ENCODE measurements at places on chromosomes 5 and 9.
A peak's percentile ranks its signal among the peaks of the same experiment; 100 is the strongest.

DNA sequence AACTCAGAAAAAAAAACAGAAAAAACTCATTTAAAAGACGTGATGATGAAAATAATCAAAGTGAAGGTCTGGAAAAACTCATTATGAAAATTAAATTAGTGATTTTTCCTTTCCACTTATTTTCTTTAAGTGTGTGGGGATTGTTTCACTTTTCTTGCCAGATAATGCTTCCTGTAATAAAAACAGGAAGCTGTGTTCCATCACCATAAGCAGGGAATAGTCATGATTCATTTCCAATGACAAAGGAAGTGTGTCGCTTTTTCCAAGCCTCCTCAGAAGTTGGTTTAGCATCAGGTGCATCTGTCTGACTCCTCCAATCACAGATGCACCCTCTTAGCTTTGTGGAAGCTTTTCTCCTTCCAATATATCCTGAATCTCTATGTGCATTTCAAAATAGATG, 2068.7 kb downstream of the MAT2B start:
- DNase-seq = no peak

GRCh38 chr9:36575411-36575882, 2.8 kb downstream of the MELK start:
- no peak for DNase-seq

GRCh38 chr9:72232778-72233177, 83.5 kb downstream of the GDA start:
- DNase-seq = no peak

- DNase-seq = no peak
These were observed 390.3 kb upstream of the MEF2C start for GRCh38 chr5:89273289-89273688.

DNA sequence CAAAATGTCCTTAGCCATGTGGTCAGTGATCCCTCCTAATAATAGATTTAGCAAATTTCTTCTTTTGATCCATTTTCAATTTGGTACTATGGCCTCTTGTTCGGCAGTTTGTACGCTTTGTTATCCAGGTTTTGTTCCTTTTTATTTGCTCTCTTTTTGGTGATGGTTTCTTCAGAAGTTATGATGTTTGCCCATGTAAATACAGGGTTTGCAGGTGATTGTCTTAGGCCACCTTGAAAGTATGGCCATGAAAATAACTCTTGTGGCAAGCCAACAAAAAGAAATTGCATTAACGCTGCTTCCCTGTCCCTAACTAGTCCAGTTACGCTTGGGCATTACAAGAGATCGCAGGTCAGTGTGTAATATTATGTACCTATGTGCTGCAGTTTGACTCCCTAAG, 8.6 kb downstream of the GPR151 start:
- DNase-seq = no peak

DNA sequence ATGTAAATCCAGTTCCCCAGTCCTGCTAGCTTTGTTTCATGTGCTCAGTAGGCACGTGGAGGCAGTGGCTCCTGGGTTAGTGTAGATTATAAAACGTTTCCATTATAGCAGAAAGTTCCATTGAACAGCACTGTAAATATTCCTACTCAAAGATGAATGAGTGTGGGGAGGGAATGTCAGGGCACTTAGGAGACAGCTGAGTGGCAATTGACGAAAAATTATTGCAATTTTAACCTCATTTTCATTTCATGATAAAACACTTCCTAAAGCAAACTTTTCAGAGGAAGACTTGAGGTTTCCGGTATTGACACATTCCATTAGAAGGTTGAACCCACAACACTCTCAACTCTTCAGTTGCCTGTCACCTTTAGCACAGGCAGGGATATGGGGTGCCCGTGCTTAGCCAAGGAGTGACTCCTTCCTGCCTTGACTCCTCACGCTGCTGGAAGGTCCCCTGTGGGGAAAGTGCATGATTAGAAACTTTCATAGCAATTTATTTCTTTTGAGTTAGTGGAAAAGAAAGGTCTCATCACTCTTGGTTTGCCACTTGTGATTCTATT, 41.2 kb downstream of the SLC46A2 start:
- no peak for DNase-seq

DNA sequence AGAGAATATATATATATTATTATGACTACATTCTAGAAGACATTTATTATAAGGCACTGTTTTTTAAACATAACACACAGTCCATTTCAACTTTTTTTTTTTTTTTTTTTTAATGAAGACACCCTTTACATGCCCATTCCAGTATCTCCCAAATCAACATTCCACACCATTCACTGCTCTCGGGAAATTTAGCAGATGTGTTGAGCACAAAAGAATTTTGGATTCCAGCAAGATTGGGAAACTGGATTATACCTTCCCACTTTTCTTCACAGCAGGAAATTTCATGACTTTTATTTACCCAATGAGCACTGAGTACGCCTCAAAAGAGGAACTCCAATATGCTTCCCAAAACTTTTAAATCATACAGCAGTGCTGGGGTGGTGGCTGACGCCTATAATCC, 333.6 kb upstream of the DAB2 start:
- no peak for DNase-seq

GRCh38 chr5:33439905-33440481, 772 bp upstream of the TARS1 start:
- DNase-seq = no peak

DNA sequence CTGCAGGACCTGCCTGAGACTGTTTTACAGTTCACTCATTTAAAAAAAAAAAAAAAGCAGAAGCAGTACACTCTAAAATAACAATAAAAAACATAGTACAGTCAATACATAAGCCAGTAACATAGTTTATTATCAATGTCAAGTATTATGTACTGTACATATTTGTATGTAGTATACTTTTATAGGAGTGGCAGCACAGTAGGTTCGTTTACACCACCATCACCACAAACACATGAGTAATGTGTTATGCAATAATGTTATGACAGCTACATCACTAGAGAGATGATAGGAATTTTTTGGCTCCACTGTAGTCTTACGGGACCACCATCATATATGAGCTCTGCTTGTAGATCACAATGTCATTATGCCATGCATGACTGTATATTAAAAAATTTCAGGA, 462.8 kb downstream of the ISL1 start:
- DNase-seq = no peak

DNA sequence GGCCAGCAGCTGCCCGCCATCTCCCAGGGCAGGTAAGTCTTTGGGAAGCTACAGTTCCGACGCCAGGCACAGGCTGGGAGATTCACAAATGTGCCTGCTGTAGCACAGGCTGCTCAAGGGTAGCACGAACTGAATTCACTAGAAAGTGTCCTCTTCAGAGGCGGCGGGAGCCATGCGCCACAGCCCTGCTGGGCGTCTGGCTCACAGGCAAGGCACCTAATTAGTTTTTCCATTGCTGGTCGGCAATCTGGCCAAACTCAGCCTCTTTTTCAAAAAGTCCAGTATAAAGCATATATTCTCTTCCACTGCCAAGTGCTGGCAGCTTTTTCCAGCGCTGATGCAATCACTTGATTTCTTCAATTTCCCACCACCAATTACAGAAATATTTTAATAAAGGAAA, 128.9 kb upstream of the RAPGEF1 start:
- no peak for DNase-seq

GRCh38 chr9:134669399-134669955, 27.9 kb downstream of the COL5A1 start:
- DNase-seq = no peak

DNA sequence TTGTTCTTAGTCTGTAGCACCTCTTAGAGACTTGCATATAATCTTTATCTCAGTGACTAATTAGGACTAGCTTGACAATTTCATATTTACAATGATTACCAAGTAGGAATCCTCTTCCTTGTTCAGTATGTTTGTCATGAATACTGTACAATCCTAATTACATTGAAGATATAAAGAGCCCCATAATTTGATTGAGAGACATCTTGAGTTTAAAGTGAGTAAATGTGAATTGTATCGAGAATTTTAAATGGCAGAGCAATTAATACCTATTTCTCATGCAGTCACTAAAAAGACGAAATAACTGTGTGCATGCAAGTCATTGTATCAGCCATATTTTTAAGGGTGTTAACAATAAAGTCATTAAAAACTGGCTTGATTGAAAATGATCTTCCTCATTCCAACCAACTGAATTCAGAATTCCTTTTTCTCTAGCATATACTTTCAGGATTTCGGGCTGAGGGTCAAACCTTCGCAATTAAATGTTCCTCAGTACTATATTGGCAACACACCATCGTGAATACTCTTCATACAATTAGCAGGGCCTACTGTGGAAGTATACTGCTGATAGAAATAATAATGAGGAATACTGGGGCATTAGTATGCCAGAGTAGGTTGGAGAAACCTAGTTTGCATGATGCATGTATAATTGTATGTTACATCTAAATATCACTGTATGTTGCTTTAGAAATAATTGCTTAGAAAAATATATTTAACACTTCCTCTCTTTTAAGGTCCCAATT, 284.7 kb upstream of the TMEM161B start:
- DNase-seq = no peak

- no peak for DNase-seq
These were observed 11.2 kb downstream of the TENT4A start for GRCh38 chr5:6724321-6724929.

- DNase-seq = no peak
These were observed 420.3 kb downstream of the GABRG2 start for GRCh38 chr5:162487528-162488525.

DNA sequence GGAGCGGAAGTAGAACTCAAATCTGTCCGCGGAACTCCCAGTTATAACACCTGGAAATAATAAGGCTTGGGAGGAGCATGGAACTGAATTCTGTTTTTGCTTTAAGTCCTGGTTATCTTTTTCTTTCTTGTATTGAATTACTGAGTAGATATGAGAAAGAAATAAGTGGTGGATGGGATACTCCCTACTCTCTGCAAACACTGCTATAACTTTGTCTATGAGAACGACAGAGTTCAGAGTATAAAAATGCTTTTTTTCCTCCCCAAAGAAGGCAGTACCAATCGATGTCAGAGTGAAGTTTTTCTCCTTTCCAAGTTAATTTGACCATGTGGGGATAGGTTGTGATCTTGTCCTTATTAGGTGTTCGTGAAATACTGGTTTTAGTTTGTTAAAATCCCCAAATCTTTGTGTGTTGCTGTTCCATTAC, 1.2 kb downstream of the RIC1 start:
- no peak for DNase-seq

GRCh38 chr9:95954940-95955339, 79.4 kb downstream of the ERCC6L2 start:
- no peak for DNase-seq

DNA sequence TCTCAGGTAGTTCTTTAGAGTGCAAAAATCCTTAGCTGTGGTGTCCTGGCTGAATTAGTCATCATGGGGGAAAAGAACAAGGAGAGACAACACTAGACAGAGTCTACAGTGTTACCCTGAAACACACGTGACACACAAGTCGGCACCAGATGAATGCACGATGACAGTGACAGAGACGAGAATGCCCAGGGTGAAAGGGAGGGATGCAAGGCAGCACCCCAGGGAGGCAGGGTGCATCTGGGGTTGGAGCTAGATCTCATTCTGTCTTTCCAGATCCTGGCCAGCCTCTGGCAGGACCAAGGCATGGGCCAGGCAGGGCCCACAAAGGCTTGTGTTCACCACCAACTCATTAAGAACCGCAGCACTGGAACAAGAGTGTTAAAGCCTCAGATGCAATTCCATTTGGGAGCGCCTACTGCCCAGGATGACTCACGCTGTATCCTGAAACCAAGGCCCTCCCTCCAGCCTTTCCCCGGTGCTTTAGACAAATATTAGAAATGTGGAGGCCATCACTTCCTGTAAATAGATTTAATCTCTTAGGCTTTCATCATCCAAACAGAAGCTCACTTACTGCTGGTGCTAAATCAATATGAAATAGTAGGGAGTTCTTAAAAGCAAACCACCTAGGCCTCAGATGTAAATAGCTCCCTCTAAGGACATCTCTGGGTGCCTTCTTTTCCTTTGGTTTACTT, 56.1 kb downstream of the IRX2 start:
- DNase-seq = no peak

DNA sequence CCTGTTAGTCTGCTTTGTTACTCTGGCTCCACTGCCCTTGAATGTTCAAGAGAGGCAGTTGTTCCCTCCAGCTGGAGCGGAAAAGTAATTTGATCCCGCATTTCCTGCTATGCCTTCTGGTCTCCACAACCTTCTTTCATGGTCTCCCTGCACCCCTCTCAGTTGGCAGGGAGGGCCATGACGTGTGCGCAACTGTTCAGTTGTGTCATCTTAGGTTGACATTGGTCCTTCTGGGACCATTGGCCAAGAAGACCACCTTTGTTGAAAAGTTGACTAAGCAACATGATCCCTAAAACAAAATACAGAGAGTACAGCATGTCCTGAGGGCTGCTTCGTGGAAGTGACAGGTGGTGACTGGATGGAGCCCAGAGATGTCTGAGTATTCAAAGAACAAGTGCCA, 192.5 kb upstream of the TUT7 start:
- no peak for DNase-seq

- no peak for DNase-seq
These were observed 22.1 kb downstream of the PAEP start for GRCh38 chr9:135583688-135584011.

- no peak for DNase-seq
These were observed 88.3 kb downstream of the RAPGEF1 start for GRCh38 chr9:131651599-131651998.

GRCh38 chr5:180084638-180085561, 13.3 kb upstream of the RNF130 start:
- DNase-seq = peak; percentile 64

DNA sequence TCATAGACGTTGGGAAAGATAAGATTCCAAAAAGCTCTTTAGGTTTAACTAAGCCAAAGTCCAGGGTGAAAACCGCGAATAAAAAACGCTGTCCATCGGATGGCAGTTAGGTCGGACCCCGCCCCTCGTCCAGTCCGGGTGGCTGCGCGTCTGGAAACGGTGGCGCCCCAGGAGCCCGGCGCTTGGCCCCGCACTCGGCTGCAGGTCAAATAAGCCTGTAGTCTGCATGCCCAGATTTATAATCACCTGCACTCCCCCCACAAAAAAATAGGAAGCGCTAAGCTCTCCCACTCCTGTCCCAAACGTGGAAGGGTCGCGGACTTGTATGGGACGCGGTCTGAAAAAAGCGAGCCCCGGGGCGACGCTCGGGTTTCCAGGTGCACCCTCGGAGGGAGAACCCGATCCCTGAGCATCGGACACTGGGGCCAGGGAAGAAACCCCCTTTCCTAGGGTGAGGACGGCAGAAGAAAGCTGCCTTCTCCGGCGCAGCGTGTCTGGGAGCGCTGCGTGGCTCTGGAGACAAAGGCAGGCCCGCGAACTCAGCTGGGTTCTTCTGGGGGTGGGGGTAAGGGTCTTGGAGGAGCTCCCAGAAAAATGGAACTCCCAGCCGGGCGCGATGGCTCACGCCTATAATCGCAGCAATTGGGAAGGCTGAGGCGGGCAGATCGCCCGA, 923 bp upstream of the ZBTB5 start:
- DNase-seq = peak; percentile 75

GRCh38 chr9:124507880-124508423, 753 bp upstream of the NR5A1 start:
- DNase-seq = no peak

GRCh38 chr9:112174222-112174964, 704 bp downstream of the SUSD1 start:
- DNase-seq = peak; percentile 87

DNA sequence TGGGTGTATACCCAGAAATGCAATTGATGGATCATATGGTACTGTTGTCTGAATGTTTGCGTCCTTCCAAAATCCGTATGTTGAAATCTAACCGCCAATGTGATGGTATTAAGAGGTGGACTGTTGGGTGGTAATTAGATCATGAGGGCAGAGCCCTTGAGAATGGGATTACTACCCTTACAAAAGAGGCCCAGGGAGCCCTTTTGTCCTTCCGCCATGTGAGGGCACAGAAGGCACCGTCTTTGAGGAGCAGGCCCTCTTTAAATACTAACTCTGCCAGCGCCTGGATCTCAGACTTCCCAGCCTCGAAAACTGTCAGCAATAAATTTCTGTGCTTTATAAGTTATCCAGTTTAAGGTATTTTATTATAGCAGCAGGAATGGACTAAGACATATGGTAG, 156.0 kb upstream of the OTULINL start:
- no peak for DNase-seq
